Forelimb muscle (tissue), 1 donor: ENCODE measurements at places on chromosomes 5 and 9.

- no peak for DNase-seq
These were observed 22.6 kb upstream of the LMX1B start for GRCh38 chr9:126591083-126591482.

DNA sequence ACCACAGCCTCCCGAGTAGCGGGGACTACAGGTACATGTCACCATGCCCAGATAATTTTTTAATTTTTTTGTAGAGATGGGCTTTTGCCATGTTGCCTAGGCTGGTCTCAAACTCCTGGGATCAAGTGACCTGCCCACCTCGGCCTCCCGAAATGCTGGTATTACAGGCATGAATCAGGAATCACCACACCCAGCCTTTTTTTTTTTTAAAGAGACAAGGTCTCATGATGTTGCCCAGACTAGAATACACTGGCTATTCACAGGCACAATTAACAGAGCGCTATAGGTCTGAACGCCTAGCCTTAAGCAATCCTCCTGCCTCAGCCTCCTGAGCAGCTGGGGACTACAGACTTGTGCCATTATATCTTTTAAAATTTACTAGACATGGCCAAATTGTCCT is 36.1 kb downstream of the GEMIN5 start:
- DNase-seq = no peak

- no peak for DNase-seq
These were observed 67.9 kb downstream of the NFIB start for GRCh38 chr9:14245901-14246525.

DNA sequence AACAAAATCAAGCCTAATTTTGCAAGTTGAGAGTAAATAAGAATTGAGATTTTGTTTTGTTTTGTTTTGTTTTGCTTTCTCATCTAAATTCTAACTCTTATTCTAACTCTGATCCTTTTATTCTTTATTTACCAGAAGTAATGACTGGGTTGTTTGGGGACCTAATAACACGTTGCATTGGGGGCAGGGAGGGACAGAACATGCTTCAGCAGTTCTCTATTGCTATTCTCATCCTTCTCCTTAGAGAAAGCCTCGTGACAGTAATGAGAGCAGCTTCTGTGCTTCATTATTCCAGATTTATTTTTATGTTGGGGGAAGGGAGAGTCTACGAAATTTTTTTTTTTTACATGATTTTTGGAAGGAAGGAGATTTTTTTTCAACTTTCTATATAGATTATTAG is 21.1 kb downstream of the CPEB4 start:
- DNase-seq = no peak

- no peak for DNase-seq
These were observed 58.6 kb upstream of the RANBP3L start for GRCh38 chr5:36360307-36360706.

GRCh38 chr9:134314039-134314949 is 12.0 kb upstream of the RXRA start:
- no peak for DNase-seq

DNA sequence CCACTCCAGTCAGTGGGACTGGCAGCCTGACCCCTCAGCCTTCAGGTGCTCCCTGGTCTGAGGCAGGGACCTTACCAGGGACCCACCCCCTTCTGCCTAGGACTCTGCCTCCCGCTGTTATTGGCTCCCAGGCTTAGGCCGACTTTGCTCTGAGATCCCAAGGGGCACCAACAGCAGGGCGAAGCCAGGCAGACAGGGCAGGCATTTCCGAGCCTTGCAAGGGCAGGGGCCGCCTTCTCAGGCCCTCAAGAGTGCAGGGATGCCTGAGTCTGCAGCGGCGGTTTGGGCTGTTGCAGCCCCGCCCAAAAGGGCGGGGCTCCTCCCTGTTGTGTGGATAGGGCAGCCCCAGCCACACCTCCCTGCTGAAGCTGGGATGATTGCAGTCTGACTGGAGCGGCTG is 644.6 kb downstream of the PRR16 start:
- no peak for DNase-seq
